Hippocampal formation (tissue), 2 donors: ENCODE measurements at places on chromosomes 1 and 21.

DNA sequence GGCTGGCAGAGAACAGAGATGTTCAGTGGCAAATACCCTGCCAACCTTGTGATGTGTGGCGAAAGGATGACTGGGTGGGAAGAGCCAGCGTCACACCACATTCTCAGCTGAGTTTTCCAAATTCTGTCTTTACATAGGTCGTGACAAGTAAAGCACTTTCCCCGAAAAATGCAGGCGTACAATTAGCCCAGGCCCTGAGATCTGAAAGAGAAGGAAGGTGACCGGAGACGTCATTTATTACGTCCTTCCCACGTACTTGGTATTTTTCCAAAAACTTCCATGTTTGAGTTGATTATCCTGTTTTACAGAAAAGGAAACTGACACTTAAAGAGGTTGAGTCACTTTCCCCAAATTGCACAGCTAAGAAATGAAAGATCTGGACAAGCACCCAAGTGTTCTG, 413.3 kb downstream of the PRDM2 start:
- DNase-seq = no peak

DNA sequence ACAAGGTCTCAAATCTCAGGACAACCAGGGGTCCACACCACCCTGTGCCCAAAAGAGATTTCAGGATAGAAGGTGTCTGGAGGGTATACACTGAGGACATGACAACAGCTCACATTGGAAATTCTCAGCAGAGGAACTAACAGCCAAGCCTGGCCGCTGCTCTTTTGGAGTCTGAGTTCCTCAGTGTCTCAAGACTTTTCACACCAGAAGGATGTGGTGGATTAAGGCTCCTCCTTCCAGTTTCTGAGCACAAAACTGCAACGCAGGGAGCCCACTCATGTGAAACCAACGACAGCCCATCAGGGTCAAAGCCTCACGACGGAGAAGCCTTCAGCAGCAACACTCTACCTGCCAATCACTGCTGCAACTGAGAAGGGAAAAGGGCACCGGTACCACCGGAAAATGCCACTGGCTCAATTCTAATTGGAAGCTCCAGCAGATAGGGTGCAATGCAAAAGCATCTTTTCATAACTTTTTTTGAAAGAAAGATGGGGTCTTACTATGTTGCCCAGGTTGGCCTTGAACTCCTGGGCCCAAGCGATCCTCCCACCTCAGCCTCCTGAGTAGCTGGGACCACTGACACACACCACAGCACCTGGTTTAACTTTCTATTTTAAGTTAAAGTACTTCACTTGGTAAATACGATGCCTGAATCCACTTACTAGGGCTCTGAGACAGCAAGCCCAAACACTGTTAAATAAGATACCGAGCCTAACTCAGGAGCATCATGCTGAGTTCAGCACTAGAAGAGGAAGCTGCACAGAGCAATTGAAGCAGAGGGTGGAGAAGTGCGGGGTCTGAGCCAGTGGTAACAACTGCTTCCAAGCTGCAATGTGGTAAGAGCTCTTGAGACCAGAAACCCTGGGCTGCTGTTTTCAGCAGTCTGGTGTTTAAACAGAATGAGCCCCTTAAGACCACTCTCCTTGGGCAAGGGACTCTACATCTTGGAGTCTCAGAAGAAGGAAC, 7.8 kb downstream of the CAPZB start:
- DNase-seq = no peak

DNA sequence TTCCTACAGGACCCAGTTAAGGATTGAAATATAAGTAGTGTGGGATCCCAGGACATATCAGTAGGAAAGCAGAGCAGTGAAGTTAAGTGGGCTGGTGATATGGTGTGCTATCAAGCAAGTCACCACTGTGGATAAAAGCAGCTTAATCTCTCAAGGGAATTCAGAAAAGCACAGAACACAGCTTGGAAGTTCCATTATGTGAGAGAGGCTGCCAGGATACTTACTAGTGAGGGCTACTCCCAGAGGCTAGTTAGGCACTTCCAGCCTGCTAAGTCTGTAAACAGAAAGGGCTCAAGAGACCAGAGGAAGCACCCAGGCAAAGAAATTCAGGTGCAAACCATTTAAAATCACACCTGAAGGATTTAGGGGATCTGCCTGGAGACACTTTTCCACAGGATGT, 18.8 kb upstream of the GRIK1 start:
- DNase-seq = no peak

DNA sequence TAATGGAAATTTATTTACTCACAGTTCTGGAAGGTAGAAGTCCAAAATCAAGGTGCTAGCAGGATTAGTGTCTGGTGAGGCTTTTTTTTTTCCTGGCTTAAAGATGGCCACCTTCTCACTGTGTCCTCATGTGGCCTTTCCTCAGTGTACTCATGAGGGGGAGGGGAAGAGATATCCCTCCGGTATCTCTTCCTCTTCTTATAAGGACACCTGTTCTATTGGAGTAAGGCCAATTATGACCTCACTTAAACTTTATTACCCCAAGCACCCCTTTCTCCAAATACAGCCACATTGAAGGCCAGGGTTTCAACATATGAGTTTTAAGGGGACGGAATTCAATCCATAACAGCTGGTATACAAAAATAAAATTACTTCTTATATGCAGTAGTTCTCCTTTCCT, 203.7 kb upstream of the C1orf87 start:
- DNase-seq = no peak

GRCh38 chr1:16237343-16237830, 404 bp upstream of the CPLANE2 start:
- DNase-seq = no peak

- peak; percentile 38 for DNase-seq
Measured at GRCh38 chr21:39385299-39386145, 36.6 kb upstream of the HMGN1 start.
